ENCODE measurements at places on chromosomes 12 and 14.

DNA sequence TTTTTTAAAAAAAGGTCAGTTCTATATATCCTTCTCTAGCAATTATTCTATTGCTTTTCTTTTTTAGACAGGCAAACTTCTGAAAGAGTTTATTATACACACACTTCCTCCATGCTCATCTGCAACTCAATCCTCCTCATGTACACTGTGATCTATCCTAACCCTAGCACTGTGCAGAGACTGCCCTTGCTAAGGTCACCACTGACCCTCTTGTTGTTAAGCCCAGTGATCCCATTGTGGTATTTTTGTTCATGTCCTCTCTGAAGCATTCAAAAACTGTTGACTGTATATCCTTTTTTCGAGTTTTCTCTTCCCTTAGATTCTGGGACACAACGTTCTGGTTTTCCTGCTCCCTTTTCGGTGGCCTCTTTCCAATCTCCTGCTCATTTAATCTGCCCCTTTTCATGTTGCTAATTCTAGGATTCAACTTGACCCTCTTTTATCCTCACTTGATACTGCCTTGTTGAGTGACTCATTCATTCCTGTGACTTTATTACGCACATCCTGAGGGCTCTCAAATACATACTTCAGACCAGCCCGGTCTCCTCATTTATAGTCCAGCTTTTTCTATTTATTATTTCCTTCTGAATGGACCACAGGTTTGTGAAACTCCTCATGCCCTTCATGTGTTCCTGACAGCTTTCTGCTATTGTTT, 53.9 kb upstream of the PTPRB start:
- no peaks in the 10 kb centered on the region for H3K27me3 ChIP-seq
- no peak for DNase-seq
- no peaks in the 10 kb centered on the region for H3K4me1 ChIP-seq

GRCh38 chr12:4275016-4275869, 1.7 kb downstream of the CCND2 start:
- peaks cover 71% of the 10 kb centered on the region for H3K36me3 ChIP-seq
- no peaks in the 10 kb centered on the region for H3K27me3 ChIP-seq
- H3K4me3 ChIP-seq = peak overlapping the region; percentile 95
- no peak for DNase-seq

DNA sequence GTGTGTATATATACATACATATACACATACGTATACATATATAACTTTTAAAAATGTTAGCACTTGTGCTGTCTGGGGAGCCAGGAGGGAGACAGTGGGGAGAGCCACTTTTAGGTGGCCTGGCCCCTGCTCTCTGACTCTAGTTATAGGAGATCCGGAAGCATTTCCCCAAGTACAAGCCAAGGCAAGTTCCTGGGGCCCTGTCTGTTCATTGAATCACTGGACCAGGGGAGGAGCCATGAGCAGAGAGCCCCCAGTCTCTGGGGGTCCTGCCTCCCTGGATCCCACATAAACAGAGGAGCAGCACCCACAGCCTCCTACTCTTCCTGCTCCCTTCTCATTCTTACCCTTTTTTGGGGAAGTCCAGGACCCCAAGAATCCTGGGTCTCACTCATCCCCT, 45.4 kb upstream of the TMED10 start:
- H3K27me3 ChIP-seq = no peaks in the 10 kb centered on the region
- no peak overlapping the region for H3K27ac ChIP-seq
- no peak overlapping the region for H3K4me3 ChIP-seq
- H3K4me1 ChIP-seq = peaks cover 10% of the 10 kb centered on the region
- no peaks in the 10 kb centered on the region for H3K36me3 ChIP-seq

- no peak for DNase-seq
- H3K36me3 ChIP-seq = no peaks in the 10 kb centered on the region
- no peak overlapping the region for H3K4me3 ChIP-seq
These were observed 2.9 kb downstream of the LMNTD1 start for GRCh38 chr12:25550186-25550585.

DNA sequence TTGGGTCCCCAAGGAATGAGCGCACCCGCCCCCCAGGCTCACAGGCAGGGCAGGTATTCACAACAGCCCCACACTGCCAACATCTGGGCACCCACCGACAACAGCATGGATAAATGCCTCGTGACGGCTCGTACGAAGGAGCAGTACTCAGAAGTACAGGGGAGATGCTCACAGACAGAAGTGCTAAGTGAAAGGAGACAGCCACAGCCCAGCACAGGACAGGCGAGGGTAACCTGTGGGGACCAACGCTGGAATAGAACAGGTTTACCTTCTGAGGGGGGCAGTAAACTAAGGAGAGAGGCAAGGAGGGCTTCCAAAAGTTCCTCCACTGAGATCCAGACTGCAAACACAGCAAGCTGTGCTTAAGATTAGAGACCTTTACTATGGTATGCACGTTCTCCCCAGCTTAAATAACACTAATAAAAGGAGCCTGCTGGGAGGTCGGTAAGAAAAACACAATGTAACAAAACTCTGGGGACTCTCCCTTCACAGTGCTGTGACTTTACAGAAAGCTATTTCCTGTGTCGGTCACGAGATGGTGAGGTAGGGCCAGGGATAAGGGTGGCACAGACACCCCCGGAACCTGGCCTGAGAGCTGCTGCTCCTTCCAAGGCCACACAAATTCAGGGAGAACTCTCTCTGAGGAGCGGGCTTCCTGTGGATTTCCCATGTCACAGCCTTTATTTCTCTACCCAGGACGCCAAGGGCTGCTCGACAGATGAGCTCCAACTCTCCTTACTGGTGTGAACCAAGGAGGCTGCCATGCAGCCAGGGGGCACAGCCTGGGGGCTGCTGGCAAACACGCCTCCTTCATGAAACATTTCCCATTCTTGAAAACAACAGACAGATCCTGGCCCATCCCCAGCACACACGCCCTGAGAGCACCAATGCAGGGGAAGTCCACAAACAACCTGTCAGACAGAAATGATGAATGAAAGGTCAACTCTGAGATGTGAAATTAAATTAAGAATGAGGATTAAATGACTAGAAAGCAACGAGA, 26.3 kb downstream of the SLC15A4 start:
- peak overlapping the region; percentile 99 for H3K27ac ChIP-seq
- peak overlapping the region; percentile 78 for H3K4me3 ChIP-seq
- peaks cover 69% of the 10 kb centered on the region for H3K36me3 ChIP-seq
- H3K27me3 ChIP-seq = no peaks in the 10 kb centered on the region

DNA sequence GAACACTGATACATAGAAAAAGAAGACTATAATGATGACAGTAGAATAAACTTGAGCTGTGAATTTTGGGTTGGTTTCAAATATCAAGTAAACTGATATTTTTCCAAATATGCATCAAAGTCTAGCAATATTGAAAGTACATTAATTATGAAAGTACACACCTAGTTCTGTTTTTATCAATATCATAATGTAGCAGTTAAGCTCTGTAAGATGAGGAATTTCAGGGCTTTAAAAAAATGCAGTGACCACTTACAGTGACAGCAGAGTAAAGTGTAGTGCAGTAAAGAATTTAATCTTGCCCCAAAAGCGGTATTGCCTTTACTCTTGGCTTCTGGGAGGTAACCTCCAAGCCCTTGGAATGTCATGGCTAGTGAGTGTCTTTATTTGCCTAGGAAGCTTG, 102.9 kb upstream of the ABCD2 start:
- no peak overlapping the region for H3K27ac ChIP-seq
- no peak overlapping the region for H3K4me3 ChIP-seq
- H3K27me3 ChIP-seq = no peaks in the 10 kb centered on the region
- no peak for DNase-seq
- H3K4me1 ChIP-seq = peaks cover 10% of the 10 kb centered on the region

GRCh38 chr14:95496690-95497259, 19.7 kb downstream of the SYNE3 start:
- peak overlapping the region; percentile 41 for H3K4me3 ChIP-seq
- no peaks in the 10 kb centered on the region for H3K27me3 ChIP-seq
- peaks cover 52% of the 10 kb centered on the region for H3K4me1 ChIP-seq
- H3K27ac ChIP-seq = peak overlapping the region; percentile 96

DNA sequence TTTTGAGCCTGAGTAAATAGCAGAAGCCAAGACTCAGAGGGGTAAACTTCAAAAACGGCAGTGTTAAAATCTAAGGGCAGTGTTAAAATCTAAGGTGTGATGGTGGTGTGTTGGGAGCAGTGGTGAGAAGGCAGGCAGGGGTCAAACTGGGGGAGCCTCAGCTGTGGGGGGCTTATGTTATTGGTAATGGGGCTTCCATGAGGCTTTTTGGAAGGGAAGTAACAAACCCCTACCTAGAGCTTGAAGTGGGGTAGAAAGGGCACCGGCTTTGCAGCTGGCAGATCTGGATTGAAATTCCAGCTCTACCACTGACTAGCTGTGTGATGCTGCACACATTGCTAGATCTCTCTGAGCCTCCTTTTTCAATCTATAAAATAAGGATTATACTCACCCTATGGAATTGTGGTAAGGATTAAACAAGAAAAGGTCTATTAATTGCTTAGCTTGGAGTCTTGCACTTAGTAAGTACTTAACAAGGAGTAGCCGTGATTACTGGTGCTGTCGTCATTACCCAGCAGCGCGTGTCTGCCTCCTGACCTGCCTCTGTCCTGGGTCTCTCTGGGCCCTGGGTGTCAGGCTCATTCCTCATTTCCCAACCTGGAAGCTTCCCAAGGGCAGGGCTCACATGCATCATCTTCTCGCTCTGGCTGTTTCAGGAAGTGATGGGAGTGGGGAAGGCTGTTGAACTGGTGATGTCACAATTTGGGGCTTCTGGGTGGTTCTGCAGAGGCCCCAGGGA, 18.5 kb upstream of the KRT80 start:
- no peaks in the 10 kb centered on the region for H3K4me1 ChIP-seq
- peaks cover 60% of the 10 kb centered on the region for H3K27me3 ChIP-seq
- H3K36me3 ChIP-seq = no peaks in the 10 kb centered on the region
- no peak overlapping the region for H3K4me3 ChIP-seq

DNA sequence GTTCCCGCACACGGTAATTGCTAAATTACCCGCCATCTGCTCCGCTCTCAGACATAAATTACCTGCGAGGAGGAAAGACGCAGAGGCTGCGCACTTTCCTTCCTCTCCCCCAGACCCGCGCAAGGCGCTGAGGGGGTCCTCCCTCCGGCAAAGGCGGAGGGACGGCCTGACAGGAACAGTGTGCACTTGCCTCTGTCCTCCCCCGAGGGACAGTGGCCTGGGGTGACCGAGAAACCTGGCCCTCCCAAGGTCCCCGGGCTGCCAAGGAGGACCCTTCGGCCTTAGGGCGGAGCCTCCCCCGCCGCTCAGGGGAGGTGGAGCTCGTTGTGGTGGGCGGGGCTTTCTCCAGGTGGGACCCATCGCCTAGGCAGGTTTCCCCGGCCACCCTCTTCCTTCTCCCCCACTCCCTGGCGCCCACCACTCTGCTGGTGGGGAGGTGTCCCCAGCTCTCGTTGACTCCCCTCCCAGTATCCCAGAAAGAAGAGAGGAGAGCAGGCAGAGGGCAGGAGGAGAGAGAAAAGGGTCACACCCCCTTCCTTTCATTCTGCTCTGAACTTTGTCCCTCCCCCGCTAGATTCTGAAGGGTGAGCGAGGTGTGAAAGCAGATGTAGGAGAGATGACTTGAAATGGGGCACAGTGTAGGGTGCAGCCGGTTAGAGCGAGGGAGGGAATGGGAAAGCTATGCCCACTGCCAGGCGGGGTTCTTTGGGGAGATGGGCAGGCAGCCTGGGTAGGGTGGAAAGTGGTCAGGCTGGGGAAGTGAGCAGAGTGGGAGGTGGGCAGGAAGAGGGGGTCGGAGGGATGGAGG, 11.4 kb upstream of the CALCOCO1 start:
- H3K4me3 ChIP-seq = peak overlapping the region; percentile 38
- DNase-seq = no peak
- H3K27me3 ChIP-seq = peaks cover 68% of the 10 kb centered on the region
- peaks cover 15% of the 10 kb centered on the region for H3K4me1 ChIP-seq
- H3K36me3 ChIP-seq = no peaks in the 10 kb centered on the region

DNA sequence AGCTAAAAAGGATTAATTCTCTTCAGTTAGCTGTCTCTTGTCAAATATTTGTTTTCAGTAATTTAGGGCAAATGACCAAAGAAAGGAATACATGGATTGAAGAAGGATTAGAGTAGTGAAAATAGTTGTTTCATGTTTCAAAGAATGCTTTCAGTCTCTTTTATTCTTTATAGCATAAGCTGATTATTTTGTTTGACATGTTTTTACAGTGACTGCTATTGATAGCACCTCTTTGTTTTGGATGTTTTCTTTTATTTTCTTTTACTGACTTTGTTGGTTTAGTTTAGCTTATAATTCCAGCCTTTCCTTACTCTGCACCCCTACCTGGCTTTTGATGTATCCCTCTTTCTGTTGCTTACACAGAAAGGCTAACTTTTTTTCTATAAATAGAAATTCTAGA, 29.3 kb upstream of the SGPP1 start:
- no peak overlapping the region for H3K4me3 ChIP-seq
- H3K4me1 ChIP-seq = peaks cover 11% of the 10 kb centered on the region
- no peak overlapping the region for H3K27ac ChIP-seq
- H3K27me3 ChIP-seq = no peaks in the 10 kb centered on the region

- peaks cover 2% of the 10 kb centered on the region for H3K36me3 ChIP-seq
- peaks cover 17% of the 10 kb centered on the region for H3K27me3 ChIP-seq
- H3K4me1 ChIP-seq = peaks cover 36% of the 10 kb centered on the region
- DNase-seq = no peak
- no peak overlapping the region for H3K4me3 ChIP-seq
These were observed 5.3 kb upstream of the PLEKHG3 start for GRCh38 chr14:64698903-64699302.

GRCh38 chr12:80485222-80485987, 41.4 kb downstream of the PTPRQ start:
- no peak overlapping the region for H3K27ac ChIP-seq
- H3K27me3 ChIP-seq = no peaks in the 10 kb centered on the region
- H3K36me3 ChIP-seq = peaks cover 2% of the 10 kb centered on the region
- DNase-seq = no peak
- H3K4me1 ChIP-seq = no peaks in the 10 kb centered on the region
- no peak overlapping the region for H3K4me3 ChIP-seq

- H3K4me3 ChIP-seq = peak overlapping the region; percentile 1
- no peak for DNase-seq
- H3K27ac ChIP-seq = no peak overlapping the region
- H3K4me1 ChIP-seq = no peaks in the 10 kb centered on the region
- peaks cover 1% of the 10 kb centered on the region for H3K36me3 ChIP-seq
These were observed 32.5 kb upstream of the PARP11 start for GRCh38 chr12:3905664-3906063.

DNA sequence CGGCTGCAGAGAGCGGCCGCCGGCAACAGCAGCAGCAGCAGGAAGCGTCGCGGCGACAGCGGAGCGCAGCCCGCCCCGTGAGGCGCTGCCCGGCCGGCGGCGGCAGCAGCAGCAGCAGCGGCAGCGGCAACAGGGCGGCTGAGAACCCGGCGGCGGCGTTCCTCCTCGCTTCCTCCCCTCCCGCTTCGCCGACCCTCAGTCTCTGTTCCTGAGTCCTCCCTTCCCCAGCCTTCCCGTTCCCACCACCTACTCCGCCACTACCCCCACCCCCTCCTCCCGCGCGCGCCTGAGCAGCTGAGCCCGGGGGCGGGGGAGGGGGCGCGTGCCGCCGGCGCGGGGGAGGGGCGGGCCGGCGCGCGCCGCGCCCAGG, 310 bp downstream of the BICDL1 start:
- peaks cover 29% of the 10 kb centered on the region for H3K4me1 ChIP-seq
- H3K27me3 ChIP-seq = no peaks in the 10 kb centered on the region
- H3K36me3 ChIP-seq = peaks cover 41% of the 10 kb centered on the region
- H3K27ac ChIP-seq = peak overlapping the region; percentile 92

GRCh38 chr12:3375326-3375725, 115.7 kb upstream of the PRMT8 start:
- no peaks in the 10 kb centered on the region for H3K4me1 ChIP-seq
- no peaks in the 10 kb centered on the region for H3K36me3 ChIP-seq
- no peak for DNase-seq
- no peak overlapping the region for H3K27ac ChIP-seq
